Activated CD4-positive, alpha-beta T cell treated with anti-CD3 and anti-CD28 coated beads for 24 hours (primary cell): ENCODE measurements at places on chromosomes 11 and 22.
A peak's percentile ranks its signal among the peaks of the same experiment; 100 is the strongest.

GRCh38 chr11:97615546-97615945 lies 1225.7 kb downstream of the JRKL start:
- no peak for DNase-seq

DNA sequence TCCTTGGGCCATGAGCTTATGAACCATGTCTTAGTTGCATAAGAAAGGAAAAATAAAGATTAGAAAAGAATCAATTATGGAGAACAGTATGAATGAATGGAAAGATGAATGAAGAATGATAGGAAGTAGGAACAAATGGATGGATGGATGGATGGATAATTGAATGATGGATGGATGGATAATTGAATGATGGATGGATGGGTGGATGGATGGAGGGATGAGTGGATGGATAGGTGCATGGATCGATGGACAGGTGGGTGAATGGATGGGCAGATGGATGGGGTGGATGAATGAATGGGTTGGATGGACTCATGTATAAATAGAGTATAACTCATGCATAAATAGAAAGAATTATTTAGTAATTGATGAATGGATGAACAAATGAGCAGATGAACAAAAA lies 7.2 kb downstream of the LSP1 start:
- no peak for DNase-seq

DNA sequence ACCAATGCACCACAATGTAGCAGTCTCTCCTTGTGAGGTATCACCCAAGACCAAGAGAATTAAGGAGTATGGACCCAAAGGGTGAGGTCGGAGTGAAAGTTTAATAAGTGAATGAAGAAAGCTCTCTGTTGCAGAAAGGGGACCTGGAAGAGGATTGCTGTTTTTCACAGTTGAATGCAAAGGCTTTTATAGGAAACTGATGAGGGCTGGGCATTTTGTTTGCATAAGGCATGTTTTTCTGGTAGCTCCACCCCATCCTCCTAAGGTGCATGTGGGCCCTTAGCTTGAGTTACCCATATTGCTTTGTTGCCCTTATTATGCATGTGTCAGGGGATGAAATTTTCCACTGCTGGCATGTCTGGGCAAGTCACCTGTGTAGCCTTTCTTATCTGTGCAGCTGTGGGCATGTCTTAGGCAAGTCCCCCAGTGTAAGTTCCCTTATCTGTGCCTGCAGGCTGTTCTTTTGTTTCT lies 64.7 kb downstream of the BDNF start:
- DNase-seq, result no peak

DNA sequence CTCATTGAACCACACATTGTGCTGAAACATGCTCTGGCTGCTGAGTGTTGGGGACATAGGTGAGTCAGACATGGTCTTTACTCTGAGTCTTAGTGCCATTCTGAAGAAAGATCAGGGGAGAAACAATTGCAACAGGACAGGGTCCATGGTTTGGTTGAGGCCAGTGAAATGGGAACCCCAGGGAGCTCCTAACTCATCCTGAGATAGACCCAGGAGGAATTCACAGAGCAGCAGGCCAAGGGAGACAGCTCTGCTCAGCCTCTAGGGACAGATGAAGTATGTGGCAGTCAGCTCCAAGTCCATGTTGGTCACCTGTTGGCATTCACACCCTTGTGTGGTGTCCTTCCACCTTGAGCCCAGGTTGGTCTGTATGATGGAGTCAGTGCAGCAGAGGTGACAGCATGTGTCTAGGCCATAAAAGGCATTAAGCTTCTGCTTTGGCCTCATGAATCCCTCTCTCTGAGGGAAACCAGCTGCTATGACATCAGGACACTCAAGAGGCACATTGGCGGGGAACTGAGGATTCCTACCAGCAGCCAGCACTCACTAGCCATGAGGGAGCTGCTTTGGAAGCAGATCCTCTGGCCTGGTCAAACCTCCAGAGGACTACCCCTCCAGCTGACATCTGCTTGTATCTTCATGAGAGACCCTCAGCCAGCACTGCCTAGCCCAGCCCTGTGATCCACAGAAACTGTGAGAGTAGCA lies 50.3 kb upstream of the MYEOV start:
- DNase-seq, result no peak

GRCh38 chr22:48448821-48449220 lies 1378.9 kb downstream of the BRD1 start:
- DNase-seq, result no peak

DNA sequence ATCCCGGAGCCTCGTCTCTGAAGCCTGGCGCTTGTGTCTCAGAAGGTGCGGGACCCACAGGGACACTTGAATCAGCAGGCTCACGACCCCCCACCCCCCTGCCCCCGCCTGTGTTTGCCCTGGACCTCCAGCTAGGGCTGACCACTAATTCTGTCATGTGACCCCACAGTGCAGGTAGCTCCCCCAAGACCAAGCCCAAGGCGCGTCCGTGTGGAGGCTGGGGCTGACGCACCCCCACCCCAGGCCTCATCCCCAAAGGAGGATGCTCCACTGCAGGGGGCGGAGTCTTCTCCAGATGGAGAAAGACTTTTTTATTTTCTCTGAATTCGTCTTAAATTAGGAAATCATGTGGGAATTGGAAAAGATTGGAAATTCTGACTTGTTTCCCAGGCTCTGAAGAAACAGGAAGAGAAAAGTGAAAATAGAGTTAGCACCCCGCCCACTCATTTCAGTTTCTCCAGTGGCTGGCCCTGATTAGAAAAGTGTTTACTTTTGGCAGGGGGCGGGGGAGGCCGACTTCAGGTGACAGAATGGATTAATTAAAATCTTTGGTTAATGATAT lies 1.0 kb upstream of the RELA start:
- DNase-seq, result peak; percentile 30

GRCh38 chr11:72860592-72860991 lies 46.4 kb downstream of the ATG16L2 start:
- no peak for DNase-seq

GRCh38 chr22:47205554-47205953 lies 443.1 kb downstream of the TBC1D22A start:
- DNase-seq, result no peak

DNA sequence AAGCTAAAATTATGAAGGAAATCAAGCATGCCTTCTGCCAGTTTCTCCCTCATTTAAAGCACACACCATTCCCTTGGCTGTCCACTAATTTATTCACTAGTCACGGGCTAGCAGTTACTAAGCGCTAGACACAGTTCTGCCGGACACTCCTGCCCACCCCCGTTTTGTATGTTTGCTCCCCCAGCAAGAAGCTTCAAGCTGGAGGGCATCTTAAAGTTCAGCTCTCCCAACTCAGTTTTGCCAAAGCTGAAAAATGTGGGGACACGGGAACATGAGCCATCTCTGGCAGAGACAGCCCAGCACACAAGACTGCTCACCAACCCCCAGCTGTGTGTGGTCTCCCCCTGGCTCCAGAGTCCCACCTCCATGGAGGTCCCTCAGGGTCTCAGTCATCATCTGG lies 263.6 kb downstream of the BRD1 start:
- DNase-seq, result no peak

DNA sequence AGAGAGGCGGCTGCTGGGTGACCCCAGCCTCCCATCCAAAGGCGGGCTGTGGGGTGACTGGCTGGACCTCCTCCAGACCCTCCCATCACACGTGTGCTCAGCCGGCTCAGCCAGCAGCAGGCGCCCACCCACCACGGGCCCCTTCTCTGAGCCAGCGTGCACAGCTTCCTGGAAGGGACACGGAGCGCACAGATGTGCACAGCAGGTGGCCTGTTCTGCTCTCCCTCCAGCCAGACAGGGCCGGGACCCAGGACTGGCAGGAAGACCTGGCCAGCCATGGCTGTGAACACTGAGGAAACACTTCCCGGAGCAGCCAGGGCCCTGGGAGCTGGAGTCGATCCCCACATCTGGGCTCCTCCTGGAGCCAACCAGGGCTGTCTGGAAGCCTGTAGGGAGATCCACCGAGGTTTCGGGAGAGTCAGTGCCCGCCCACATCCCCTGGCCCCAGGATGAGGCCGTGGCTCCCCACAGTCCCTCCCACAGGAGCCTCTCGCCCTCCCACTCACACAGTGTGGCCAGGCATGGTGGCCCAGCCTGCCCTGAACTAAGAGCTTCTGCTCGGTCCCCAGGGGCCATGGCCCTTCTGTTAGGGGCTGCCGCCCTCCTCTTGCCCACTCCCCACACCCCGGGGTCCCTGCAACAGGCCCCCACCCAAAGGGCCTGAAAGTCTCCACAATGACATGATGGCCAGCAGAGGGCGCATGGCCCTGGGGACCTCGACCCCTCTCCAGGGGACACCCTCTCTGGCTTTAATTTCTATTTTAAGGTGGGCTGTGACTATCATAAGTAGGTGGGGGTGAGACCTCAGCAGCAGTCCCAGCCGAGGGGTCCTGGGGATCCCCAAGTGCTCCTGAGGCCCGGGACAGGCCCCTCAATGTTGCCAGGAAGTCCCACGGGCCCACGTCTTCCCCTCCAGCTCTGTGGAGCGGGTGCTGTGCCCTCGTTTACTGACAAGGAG lies 90.6 kb upstream of the FGF3 start:
- DNase-seq, result no peak

DNA sequence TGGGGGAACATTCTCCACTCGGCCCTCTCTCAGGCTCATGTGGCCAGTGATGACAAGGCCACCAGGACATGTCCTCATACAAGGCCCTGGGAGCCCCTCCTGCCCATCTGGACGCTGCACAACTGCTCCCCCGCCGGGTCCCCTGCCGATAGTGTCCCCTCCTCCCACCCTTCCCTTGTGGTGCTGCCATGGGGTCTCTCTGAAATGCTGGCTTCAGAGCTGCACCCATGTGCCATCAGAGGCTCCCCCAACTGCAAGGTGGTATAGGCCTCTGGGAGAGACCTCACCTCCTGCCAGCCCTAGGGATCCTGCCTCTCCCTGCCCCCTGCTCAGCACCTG lies 113.0 kb downstream of the KCNQ1OT1 start:
- no peak for DNase-seq

DNA sequence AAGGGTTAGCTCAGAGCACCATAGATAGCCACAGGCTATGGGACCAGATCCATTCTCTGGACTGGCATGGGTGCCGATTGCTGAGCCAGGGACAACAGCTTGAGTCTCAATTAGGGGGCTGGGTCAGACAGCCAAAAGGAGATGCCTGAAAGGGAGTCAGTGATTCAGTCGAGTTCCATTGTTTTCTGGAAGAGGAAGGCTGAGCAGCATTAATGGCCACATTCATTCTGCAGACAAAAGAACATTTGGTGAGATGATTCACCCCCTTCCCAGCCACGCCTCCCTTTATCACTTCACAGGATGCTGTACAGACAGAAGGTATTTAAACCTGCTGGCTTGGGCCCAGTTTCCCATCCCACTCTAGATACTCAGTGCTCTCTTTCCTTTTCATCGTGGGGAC lies 131.9 kb downstream of the ADAMTS15 start:
- DNase-seq, result no peak
